ENCODE measurements at places on chromosomes 2 and 18.
A peak's percentile ranks its signal among the peaks of the same experiment; 100 is the strongest.

- DNase-seq, result no peak
Observed at GRCh38 chr2:44510246-44510645, 148.5 kb downstream of the CAMKMT start.

- no peak for DNase-seq
Observed at GRCh38 chr2:161956738-161957137, 117.3 kb downstream of the DPP4 start.

GRCh38 chr2:230564805-230565779 lies 147.6 kb upstream of the CAB39 start:
- DNase-seq, result no peak

- no peak for DNase-seq
Observed at GRCh38 chr18:24112874-24113615, 25.8 kb upstream of the CABYR start.

- DNase-seq, result no peak
Observed at GRCh38 chr2:180952082-180952481, 28.3 kb upstream of the UBE2E3 start.

- DNase-seq, result no peak
Observed at GRCh38 chr18:72378016-72378415, 166.1 kb downstream of the CBLN2 start.

DNA sequence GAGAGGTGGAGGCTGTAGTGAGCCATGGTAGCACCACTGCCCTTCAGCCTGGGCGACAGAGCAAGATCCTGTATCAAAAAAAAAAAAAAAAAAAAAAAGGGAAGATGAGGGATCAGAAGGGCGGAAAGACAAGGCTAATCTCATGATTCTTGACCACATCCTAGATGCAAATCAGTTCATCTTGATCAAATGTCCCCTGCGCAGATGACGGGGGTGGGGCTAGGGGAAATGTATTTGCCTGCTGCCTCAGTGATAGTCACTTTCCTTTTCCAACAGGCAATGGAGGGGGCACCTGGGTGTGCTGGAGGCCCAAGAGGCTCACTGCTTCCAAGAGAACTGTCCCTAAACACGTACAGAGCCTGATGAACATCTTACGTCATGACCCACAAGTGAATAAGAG lies 3.7 kb upstream of the EMILIN2 start:
- no peak for DNase-seq

DNA sequence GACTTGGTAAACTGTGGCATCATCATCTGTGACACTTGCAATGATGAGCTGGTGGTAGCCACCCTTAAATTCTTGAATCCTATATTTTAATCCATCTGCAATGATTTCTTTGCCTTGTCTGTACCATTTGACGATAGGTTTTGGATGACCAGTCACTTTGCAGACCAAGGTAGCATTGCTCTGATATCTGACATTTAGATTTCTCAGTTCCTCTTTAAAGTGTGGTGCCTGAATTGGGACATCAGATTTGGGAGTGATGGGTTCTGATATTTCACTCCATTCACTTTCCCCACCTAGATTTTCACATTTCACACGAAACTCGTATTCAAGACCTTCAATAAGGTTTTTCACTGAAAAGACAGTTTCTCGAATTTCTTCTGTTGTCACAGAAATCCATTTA lies 55.8 kb downstream of the PLEKHA3 start:
- DNase-seq, result no peak

- peak; percentile 18 for DNase-seq
Observed at GRCh38 chr2:75155115-75155514, 44.2 kb downstream of the TACR1 start.

DNA sequence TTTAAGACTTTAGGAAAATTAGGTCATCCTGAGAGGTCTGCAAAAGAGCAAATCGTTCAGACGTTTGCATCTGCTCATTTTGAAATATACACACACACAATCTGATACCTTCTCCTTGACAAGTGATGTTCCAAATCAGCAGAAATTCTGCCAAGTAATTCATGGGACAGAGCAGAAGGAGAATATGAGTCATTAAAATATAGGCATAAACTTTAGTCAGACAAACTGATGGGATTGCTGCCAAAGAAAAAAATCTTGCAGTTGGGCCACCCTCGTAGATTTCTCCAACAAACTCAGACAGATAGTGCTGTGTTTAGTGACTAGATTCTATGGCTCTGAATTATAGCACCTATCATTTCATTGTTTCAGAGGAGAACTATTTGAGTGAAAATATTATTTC lies 336.3 kb downstream of the NYAP2 start:
- peak; percentile 58 for DNase-seq

- no peak for DNase-seq
Observed at GRCh38 chr2:128321784-128322714, 3.4 kb upstream of the HS6ST1 start.

- no peak for DNase-seq
Observed at GRCh38 chr2:85577386-85578242, at the start of gene VAMP8. TSS of gene VAMP8 (plus strand) at chr2:85577586. CDS start at chr2:85577647, 61 bp downstream.

- no peak for DNase-seq
Observed at GRCh38 chr18:23178201-23178600, 42.9 kb downstream of the CABLES1 start.

DNA sequence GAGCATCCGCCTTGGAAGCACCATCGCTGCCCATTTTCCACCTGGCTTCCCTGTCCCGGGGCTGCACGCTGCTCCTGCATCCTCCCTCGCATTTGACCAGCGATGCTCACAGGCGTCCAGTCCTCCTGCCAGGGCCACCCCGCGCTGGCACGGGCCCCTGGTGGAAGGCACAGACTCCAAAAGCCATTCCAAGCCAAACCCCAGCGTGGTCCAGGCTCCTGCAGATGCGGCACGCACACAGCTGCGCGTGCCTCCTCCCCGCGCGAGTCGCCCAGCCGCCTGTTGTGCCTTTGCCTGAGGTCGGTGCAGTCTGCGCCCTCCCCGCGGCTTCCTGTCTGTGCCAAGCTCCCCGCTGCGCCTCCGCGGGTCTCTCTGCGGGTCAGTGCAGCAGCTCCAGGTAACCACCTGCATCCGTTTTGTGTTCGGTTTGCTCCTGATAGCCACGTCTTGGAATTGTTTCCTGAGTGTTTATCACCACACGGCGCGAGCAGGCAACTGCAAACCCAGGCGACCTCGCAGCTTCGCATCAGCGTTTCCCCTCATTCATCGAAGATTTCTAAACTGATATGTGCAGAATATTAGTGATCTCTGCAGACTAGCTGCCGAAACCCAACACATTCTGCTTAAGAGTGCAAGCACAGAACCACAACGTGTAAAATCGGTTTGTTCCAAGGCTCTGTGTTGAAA lies 65.2 kb upstream of the SALL3 start:
- no peak for DNase-seq

- DNase-seq, result no peak
Observed at GRCh38 chr2:240333985-240334384, 101.5 kb upstream of the GPC1 start.

DNA sequence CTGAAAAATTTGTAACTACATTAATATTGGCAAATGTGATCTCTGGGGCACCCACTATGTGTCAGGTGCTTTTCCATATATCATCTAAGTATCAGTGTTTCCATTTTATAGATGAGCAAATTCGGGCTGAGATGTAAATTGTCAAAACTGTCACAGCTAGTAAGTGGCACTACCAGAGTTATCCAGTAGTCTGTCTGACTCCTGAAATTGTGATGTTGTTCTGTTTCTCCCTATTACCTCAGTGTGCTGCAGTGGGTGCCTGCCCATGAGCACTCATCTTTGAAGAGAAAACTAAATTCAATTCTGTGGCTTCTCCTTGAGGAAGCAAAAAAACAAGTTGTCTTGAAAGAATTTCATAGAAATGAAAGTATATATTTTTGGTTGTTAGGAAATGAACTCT lies 467.4 kb upstream of the FANCL start:
- no peak for DNase-seq

DNA sequence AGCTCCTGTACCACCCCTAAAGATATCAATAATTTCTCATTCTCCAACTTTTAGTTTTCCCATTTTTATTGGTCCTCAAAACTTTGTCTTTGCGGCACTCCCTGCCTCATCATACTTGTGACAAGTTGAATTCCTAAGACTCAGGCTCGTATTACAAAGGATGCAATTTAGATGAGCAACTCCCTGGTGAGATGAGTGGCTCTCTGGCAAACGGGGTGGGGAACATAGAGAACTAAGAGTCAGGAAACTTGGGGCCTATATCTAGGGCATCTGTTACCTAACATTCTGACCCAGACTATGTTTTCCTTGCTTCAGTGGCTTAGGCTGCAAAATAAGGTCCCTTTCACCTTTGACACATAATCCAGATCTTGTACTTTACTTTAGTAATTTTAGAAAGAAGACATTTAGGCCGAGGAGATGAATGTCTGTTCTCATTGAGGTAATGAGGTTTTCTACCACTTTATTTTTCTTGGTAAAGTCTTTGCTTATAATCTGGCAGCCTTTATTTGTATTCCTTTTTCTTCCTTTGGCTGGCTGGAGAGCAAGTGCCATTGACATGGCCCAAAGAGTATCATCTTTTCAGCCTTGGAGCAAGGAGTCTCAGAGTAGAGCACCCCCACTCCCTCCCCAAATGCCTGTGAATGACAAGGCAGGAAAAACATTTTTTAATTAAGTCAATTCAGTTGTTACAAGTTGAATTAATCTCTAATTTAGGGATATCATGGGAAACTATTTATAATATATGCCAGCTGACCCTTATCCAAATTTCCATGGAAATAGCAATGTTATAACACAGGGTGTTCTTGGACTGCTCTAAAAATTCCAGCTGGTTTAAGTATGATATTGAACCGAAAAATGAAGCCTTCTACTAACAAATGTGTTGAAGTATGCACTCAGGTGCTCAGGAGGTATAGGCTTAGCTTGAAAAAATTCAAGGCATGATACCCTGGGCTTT lies 15.2 kb downstream of the TSPYL6 start:
- DNase-seq, result peak; percentile 30

- DNase-seq, result no peak
Observed at GRCh38 chr2:65076345-65076710, 20.1 kb downstream of the CEP68 start.

- no peak for DNase-seq
Observed at GRCh38 chr2:60347781-60348180, 205.7 kb downstream of the BCL11A start.

DNA sequence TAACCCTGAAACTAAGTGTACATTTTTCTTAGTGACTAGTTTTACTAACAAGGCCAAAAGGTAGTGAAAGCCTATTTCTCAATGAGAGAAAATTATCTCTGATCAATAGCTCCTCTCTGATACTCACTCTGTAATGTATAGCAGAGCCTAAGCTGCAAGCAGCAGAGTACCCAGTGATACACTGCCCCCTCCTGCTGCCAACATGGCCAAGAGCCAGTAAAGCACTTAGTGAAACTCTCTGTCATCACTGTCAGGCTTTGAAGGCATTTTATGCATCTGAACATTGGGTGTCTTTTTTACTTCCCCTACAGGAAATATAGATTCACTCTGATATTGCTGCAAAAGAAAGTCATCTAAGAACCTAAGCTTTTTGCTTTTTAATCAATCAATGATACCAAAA lies 784.1 kb upstream of the CDH7 start:
- DNase-seq, result no peak

DNA sequence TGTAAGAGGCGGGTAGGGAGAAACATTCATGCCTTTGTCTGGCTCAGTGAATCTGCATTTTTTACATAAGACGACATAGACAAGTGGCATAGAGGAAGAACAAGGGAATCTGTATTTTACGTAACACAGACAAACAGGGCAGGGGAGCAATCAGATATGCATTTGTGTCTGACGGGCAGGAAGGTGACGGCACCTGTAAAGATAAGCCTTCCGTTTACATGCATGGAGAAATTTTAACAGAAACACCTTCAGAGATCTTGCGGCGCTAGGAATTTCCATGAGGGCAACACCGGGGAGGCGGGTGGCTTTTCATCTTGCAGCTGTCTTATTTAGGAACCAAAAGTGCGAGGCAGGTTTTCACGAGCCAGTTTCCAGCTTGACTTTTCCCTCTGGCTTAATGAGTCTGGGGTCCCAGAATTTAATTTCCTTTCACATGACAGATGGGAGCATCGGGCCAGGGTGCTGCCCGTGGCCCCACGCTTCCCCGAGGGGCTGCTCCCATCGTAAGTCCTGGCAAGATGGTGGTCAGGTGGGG lies 42.6 kb downstream of the RTP5 start:
- no peak for DNase-seq

GRCh38 chr2:8346208-8346607 lies 335.6 kb upstream of the ID2 start:
- DNase-seq, result no peak

DNA sequence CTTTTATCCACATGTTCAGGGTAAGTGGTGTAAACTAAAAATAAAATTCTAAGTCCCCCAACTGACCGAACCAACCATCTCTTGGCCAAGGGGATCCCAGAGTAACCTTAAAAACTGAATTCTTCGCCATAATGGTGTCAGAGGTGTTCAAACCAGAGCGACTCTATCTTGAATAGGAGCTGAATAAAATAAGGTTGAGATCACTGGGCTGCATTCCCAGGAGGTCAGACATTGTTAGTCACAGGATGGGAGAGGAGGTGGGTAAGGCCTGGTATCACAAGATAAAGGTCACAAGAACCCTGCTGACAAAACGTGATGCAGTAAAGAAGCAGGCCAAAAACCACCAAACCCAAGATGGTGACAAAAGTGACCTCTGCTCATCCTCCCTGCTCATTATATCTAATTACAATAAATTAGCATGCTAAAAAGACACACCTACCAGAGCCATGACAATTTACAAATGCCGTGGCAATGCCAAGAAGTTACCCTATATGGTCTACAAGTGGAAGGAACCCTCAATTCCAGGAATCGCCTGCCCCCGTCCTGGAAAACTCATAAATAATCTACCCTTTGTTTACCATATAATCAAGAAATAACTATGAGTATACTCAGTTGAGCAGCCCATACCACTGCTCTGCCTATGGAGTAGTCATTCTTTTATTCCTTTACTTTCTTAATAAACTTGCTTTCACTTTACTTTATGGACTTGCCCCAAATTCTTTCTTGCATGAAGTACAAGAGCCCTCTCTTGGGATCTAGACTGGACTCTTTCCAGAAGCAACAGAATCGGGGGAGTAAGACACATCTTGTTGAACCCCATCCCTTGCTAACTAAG lies 302.4 kb downstream of the STK39 start:
- no peak for DNase-seq

DNA sequence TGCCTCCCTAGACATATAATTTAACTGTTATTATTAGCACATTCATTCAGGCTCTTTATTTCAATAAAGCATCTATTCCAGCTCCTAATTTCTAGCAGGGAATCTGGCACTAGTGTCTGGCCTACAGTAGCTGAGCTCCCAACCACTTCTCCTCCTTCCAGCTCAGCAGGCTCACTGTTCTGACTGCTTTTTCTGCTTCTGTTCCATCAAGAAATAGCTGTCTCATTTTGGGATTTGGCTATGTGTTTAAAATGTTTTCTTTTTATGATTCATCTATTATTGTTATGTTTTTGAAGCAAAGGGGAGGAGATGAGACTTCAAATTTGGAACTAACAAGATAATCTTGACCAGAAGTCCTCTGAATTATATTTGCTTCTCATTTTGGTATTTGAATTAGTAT lies 172.7 kb upstream of the SMAD7 start:
- no peak for DNase-seq

- peak; percentile 9 for DNase-seq
Observed at GRCh38 chr18:49663899-49664890, 102.3 kb downstream of the LIPG start.

GRCh38 chr2:102999958-103000357 lies 238.1 kb downstream of the TMEM182 start:
- DNase-seq, result no peak

Data from GM04503 (cell line).